ENCODE measurements at places on chromosomes 7 and 10.

GRCh38 chr7:91811236-91811635 is 69.3 kb downstream of the MTERF1 start:
- DNase-seq, result no peak

- DNase-seq, result no peak
Observed at GRCh38 chr7:14201353-14201752, 211.9 kb upstream of the ETV1 start.

- no peak for DNase-seq
Observed at GRCh38 chr10:47311932-47312662, 10.2 kb upstream of the GDF2 start.

GRCh38 chr10:54159924-54160323 is 641.1 kb downstream of the PCDH15 start:
- DNase-seq, result no peak

DNA sequence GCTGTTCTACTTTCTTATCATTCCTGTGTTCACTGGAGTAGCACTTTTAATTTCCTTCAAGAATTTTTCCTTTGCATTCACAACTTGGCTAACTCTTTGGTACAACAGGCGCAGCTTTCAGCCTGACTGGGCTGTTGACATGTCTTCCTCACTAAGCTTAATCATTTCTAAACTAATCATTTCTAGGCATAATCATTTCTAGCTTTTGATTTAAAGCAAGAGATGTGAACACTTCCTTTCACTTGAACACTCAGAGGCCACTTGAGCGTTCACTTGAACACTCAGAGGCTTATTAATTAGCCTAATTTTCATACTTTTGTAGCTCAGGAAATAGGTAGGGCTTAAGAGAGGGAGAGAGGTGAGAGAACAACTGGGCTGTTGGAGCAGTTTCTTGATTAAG is 15.9 kb downstream of the C10orf90 start:
- DNase-seq, result no peak

DNA sequence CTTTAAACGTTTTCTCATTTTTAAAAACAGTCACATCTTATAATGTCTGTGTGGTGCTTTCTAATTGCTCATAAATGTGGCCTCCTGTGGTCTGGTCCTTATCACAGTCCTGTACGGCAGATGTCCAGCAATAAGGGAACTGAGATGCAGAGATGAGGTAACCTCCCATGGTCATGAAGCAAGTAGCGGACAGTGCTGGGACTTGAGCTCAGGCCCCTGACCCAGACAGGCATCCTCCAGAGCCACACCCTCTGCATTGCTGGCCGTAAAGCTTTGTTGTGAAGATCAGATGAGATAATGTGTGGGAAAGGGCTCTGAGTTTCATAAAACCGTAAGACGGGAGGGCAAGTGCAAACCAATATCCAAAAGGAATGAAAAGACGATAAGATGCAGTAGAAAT is 48.2 kb downstream of the DYNC2I1 start:
- no peak for DNase-seq

DNA sequence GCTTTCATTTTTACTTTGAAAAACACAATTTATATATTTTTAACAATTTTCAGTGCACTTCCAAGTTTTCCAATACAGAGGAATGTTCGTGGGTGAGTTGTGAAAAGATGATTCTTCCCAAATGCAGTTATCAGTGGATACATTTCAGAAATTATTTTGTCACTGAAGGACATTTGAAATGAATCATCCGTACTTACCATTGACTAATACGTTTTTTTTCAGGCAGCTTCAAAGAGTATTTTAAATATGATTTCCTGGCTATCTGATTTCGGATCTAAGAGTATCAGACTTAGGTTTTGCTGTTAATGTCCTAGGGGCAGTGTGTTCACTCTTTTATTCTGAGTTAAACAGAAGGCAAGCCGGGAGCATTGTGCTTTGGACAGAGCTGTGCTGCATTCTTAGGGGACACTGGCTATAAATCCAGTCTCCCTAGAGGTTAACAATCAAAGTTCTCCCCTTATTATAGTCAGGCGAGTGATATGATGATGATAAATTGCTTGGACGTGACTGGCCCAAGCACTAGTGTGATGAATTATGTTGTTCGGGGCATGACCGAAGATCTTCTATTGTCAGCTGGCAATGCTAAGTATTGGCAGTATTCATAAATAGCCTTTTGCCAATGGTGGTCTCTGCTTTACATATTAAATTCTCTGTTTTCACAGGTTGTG is 4.5 kb downstream of the PTER start:
- DNase-seq, result no peak

- no peak for DNase-seq
Observed at GRCh38 chr10:122657255-122657654, 42.4 kb downstream of the C10orf120 start.

GRCh38 chr10:114327537-114328440 is 76.5 kb downstream of the AFAP1L2 start:
- DNase-seq, result no peak

GRCh38 chr7:41536122-41536872 is 166.6 kb downstream of the INHBA start:
- DNase-seq, result no peak

- peak; percentile 43 for DNase-seq
Observed at GRCh38 chr7:77797734-77798393, 370 bp downstream of the TMEM60 start.

DNA sequence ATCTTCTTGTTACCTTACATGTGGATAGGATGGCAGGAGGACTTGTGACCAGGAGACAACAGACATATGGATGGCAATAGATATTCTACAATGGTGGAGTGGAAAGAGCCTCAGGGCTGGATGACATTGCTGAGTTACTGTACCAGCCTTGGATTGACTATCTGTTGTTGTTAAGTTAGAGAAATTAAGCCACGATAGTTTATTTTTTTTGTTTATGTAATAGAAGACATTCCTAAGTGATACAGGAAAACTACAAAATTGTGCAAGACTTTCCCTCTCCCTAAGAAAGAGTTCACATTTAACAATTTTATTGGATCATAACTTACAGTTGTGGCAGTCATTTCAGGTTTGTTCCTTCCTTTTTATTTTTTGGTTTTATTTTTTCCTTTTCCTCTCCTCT is 230.7 kb upstream of the CACNA2D1 start:
- no peak for DNase-seq

- no peak for DNase-seq
Observed at GRCh38 chr7:7944619-7945282, 23.8 kb upstream of the GLCCI1 start.

DNA sequence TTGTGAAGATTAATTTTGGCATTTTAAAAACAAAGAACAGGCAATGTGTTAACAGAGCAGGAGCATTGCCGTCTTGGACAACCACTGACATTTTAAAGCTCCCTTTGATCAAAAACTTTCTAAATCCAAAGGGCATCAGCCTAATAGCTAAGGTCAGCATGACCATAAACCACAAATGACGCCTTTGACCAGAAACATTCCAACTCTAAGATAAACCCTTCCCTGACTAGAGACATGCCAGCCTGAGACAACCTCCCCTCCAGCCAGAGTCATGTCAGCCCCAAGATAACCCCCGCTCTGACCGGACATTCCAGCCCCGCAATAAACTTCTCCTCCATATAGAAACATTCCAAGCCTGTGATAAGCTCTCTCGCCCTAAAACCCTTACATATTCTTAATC is 949.4 kb upstream of the POT1 start:
- DNase-seq, result no peak

DNA sequence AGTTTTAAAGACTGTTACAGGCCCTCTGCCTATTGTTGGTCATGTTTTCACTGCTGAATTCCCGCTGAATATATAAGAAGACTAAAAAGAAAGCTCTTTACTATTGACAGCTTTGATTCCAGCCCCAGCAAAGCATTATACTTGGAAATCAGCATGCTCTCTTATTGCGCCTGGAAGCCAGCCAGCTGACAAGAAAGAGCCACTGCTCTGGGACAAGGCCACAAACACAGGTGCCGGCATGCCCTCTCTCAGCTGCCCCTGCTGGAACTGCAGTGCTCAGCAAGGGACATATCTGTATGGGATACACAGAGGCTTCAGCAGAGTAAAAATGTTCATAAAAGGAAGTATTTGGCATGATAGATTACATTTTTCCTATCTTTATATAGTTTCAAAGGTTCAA is 523.9 kb downstream of the ADRA2A start:
- DNase-seq, result no peak

DNA sequence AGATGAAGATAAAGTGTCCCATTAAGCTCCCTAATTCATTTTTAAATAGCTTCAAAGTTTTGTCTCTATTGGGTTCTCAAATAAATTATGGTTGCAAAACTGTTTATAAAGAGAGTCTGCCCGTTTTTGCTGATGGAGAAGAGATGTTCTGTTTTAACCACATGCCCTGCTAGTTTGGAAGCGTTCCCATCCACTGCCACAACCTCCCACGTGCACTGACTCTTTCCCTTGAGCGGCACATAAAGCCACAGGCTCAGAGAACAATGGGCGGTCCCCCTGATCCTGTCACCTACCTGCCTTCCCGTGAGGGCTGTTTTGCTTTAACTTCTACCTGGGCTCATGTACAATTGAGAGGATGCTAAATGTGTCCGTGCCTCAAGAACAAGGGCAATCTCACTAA is 65.5 kb downstream of the CPVL start:
- DNase-seq, result no peak

DNA sequence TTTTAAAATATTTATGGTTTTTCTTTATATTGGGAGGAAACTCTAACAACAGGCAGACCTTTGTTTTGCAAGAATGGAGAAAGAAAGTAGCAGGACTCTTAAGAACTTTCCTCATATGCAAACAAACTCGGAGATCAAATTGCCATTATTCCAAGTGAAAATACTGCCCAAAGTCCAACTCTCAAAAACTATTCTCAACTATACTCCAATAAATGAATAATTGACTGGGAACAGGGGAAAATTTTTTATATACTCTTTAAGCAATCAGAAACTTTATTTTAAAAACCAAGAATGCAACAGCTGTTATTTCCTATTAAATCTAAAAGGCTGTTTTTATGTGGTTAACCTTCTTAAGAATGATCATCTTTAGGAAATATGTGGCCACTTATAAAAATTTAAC is 101.9 kb downstream of the COL28A1 start:
- no peak for DNase-seq

GRCh38 chr7:29300026-29300480 is 105.5 kb downstream of the CHN2 start:
- no peak for DNase-seq

- DNase-seq, result no peak
Observed at GRCh38 chr7:21149809-21150208, 278.1 kb upstream of the SP4 start.

- DNase-seq, result no peak
Observed at GRCh38 chr10:23742368-23742767, 303.5 kb downstream of the OTUD1 start.

- no peak for DNase-seq
Observed at GRCh38 chr10:1291178-1292090, 235.2 kb downstream of the WDR37 start.

DNA sequence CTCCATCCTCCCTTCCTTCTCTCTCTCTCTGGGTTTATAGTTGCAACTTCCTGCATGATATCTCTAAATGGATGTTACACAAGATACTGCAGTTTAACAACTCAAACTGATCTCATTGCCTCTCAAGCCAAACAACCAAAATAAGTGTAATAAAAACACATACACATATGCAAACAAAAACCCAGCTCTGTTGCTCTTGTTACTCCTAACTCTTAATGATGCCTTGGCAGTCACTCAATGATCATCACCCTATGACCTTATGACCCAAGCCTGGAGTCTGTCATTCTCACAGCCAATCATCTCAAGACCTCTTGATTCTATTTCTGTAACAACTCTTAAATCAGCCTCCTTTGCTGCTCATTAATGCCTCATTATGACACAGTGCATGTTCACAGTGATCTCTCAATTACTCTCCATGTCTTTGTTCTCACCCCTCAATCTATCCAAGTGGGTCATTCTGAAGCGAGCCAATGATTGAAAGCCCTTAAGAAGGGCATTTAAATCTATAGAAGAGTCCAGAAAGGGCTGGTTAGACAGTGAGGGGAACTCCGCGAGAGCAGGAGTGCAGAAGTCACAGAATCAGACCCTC is 210.9 kb downstream of the INHBA start:
- DNase-seq, result no peak

DNA sequence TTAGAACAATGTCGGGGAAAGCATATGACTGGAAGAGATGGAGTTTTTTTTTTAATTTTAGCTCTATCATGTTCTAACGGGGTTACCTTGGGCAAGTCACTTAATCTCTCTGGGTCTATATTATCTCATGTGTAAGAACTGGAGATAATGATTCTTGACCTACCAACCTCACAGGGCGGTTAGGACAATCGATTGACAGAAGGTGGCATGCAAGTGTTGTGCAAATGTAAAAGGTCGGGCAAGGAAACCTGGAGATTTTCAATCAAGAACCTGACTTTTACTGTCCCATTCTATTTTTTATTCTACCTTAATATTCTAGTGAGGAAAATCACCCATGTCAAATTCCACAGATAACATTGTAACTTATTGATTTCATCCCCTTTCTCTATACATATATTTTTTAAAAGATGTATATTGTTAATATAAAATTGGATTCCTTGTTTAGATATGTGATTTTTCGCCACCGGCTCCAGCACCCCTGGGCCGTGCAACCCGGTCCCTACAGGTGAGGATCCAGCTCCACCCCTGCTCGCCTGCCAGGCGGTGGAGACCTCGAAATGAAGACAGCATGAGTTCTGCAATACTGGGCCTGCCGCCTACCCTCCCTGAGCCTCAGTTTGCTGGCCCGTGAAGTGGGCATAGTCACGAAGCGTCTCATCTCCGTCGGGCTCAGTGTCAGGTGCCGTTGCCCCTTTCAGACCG is 497.6 kb upstream of the PHF14 start:
- no peak for DNase-seq

GRCh38 chr10:8386781-8387180 is 332.3 kb downstream of the GATA3 start:
- no peak for DNase-seq

DNA sequence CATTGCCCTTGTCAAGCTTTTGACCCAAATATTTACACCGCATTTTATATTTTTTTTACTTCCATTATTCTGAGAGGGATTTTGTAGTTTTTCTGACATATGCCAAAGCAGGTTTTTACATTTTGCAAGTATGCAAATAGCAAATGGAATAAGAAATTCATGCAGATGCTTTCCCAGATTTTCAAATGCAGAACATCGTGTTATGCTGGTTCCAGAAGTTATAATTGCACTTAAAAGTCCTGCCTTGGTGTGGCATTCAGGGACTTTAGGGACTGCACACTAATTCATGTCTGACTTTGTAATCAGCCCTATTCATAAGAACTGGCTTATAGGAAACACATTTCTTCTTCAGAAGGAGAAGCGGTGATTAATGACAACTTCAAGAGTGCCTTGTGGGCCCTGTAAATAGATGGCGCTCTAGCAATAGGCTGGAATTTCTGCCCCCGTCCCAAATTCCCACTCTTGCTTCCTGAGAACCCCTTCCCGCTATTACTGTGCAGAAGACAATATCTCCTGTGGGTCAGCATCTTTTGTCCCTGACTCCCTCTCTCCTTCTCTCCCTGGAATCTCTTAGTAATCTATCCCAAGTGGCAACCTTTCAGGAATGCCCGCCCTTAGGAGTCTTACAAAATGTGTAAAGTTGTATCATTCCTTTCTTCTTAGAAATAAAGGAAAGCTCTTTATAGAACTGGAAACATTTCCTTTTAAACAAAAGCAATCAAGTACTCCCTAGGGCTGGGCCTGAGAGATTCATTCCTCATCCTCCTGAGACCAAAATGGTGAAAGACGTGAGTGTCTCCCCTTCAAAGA is 264.0 kb downstream of the INHBA start:
- DNase-seq, result no peak

Measured in NCI-H187 (cell line).